ENCODE measurements at places on chromosomes 6 and 20. TPM values are rescaled to one million over a fixed set of nuclear protein-coding genes. Genes with fewer than 3 reads are reported as not detected.
A peak's percentile ranks its signal among the peaks of the same experiment; 100 is the strongest.

- DNase-seq = no peak
Measured at GRCh38 chr20:63031251-63032014, 24.7 kb upstream of the BHLHE23 start.

- no peak for DNase-seq
Measured at GRCh38 chr6:50847890-50848594, 29.4 kb downstream of the TFAP2B start.

- no peak for DNase-seq
Measured at GRCh38 chr6:148316308-148316707, 26.3 kb upstream of the SASH1 start.

DNA sequence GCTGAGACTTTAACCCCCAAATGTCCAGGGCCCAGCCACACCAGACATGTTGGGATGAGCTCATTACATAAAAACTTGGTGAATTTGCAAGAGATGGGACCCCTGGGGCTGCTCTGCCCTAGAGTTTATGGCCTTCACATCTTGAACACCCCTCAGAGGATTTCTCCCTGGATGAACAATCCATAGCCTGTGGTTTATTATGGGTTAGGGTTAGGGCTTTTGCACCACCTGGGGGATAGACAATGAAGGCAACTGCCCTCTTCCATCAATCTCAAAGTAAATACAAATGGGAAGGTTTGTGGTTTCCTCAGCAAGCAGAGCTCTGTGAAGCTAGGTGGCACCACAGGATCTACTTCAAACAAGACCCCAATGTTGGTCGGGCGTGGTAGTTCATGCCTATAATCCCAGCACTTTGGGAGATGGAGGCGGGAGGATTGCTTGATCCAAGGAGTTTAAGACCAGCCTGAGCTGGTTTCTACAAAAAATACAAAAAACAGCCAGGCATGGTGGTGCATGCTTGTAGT is 17.4 kb downstream of the SPINT3 start:
- DNase-seq = no peak

DNA sequence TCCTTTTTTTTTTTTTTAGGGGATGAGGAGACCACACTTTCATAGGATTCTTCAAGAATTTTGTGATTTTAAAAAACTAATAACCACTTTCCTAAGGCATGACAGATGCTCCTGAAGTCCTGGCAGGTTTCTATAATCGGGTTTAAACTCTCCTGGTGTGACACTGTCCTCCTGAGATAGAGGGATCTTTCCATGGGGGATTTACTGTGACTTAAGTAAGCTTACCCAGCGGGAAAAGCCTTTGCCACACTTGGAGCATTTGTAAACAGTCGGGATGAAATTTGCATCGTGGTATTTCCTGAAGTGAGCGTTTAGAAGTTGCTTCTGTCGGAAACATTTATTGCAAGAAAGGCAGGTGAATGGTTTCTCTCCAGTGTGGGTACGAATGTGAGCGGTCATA is 16.6 kb downstream of the CTCFL start:
- no peak for DNase-seq

- DNase-seq = no peak
Measured at GRCh38 chr20:59788811-59789397, 144.5 kb downstream of the SYCP2 start.

- DNase-seq = no peak
Measured at GRCh38 chr20:51042064-51042463, 19.2 kb upstream of the KCNG1 start.

GRCh38 chr6:106629859-106630163 is 433 bp downstream of the QRSL1 start:
- DNase-seq = no peak

- no peak for DNase-seq
Measured at GRCh38 chr6:10316373-10316721, 98.5 kb downstream of the TFAP2A start.

DNA sequence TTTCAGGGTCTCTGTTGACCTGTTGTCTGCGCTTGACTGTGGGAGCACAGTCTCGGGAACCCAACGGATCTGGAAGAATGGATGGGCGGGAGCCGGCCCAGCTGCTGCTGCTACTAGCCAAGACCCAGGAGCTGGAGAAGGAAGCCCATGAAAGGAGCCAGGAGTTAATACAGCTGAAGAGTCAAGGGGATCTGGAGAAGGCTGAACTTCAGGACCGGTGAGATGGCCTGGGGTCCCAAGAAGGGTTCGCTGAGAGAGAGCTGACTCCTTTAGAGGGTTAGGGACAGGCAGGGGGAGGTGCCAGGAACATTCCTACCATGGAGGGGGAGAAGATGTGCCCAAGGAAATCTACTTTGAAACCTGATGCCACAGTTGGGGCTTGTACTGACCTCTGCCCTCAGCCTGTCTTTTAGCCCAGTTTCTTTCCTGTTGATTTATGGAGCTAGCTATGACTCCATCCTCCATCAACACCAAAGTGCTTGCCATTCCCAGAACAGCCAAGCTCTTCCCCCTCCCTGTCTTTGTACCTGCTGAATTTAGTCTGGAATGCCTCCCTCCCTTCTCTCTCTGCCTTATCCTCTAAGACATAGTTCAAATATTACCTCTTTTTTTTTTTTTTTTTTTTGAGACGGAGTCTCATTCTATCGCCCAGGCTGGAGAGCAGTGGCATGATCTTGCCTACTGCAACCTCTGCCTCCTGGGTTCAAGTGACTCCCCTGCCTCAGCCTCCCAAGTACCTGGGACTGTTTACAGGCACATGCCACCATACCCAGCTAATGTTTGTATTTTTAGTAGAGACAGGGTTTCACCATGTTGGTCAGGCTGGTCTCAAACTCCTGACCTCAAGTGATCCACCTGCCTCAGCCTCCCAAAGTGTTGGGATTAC is 12.2 kb downstream of the CEP250 start:
- DNase-seq = peak; percentile 75

- DNase-seq = peak; percentile 98
Measured at GRCh38 chr20:8073024-8073832, 53.7 kb upstream of the TMX4 start.

DNA sequence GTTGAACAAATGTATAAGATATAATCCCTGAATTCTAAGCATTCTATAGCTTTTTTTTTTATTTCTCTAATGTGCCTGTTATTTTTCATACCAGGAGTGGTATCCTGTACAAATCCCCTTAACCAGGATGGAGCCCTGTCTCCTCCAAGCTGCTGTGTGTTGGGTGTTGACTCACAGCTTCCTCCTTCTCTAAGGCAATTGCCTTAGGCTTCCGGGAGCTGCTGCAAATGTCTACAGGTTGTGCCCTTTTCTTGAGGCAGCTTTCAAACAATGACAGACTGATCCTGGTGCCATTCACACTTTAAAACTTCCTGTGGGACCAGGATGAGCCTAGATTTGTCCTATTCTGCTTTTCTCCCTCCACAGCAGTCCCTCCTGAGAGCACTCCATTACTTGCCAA is 173.2 kb downstream of the BTBD3 start:
- DNase-seq = no peak

- no peak for DNase-seq
Measured at GRCh38 chr20:62977613-62978560, 25.4 kb downstream of the SLC17A9 start.

DNA sequence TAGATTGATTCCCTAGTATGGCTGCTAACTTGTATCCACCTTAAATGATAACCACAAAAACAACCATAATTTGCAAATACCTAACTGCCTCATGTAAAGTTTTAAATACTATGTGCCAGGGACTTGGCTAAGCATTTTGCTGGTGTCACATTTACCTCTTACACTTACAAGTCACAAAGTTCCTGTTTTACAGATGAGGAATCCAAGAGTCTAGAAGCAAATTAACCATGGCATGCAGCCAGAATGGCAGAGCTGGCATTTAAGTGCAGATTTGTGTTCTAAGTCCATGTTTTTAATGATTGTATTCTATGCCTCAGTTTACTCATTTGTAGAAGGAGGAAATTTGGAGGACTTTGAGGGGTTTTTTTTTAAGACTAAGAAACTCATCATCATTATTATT is 696.7 kb downstream of the PTPRT start:
- no peak for DNase-seq

DNA sequence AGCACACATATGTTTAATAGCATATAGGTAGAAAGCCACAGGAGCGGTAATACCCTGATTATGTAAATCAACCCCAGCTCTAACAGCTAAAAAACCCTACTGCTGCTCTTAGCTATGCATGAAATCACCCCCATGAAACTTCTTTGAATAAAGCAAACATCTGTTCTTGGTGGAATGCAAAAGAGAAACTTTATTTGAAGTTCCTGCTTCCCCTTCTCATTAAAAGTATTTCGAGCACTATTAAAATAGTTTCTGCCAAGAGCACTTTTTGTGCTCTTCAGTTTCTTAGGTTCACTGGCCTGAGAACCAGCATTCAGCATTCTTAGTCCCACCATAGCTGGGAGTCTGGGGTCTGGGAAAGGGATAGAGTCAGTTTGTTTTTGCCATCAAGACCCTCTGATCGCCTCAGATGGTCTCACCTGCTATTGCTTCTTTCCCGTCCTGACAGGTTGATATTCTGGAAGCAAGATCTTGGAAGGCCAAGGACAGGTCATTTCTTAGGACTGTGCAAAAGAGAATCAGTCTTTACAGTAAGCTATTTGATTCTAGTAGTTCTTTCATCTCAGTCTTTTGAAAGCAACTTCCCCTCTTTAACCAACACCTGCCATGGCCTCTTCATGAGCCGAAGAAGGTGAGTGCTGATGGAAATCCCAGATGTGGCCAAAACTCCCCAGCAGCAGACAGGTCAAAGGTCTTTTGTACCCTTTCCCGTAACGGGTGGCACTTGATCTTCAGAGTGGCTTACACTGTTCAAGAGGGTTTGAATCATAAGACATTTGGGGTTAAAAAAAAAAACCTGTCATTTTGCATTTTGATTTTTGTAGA is 76.5 kb upstream of the TMEM170B start:
- DNase-seq = no peak

DNA sequence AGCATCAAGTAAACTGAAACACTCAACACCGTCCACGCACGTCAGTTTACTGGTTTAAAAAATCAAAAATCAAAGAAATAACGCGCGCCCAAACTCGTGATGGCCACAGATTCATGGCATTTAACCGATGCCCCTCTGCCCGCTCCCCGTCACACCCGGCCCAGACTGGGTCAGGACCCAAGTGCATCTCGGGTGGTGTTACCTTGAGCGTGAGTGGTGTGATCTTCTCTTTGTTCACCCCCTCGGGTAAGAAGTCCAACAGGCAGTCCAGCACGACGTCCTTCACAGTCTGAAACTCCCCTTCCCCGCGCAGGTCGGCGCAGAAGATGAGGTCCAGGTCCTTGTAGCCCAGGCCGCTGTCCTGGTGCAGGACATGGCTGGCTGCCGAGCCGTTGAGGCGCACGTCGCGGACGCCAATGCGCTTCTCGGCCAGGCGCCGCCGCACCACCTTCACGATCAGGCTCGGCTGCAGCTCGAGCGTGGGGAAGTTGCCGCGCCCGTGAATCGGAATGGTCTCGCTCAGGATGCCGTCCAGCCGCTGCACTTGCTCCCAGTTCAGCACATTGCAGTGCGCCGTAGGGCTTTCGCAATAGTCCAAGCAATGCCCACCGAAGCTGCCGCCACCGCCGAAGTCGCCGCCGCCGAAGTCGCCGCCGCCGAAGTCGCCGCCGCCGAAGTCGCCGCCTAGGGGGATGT is 945 bp downstream of the TENT5A start:
- peak; percentile 61 for DNase-seq

DNA sequence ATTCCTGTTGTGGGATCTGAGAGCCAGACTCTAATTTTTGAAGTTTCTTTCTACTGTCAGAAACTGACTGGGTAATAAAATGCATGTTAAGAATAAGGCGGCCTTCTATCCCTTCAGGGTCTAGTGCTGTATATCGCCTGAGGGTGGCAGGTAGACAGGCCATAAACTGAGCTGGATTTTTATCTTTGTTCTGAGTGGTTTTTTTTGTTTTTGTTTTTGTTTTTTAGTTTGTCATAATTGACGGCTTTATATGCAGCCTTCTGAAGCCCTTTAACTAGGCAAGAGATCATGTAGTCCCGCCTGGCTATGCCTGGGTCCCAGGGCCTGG is 747.7 kb upstream of the ADGRB3 start:
- no peak for DNase-seq

GRCh38 chr6:106728296-106728870 is 99.0 kb downstream of the QRSL1 start:
- DNase-seq = no peak

GRCh38 chr6:22631091-22631490 is 61.7 kb downstream of the HDGFL1 start:
- peak; percentile 19 for DNase-seq

- no peak for DNase-seq
Measured at GRCh38 chr6:52553719-52554118, 23.1 kb downstream of the TRAM2 start.

- DNase-seq = no peak
Measured at GRCh38 chr6:137731600-137731959, 135.5 kb upstream of the TNFAIP3 start.

- DNase-seq = no peak
Measured at GRCh38 chr20:17681726-17682102, 328 bp downstream of the RRBP1 start.

DNA sequence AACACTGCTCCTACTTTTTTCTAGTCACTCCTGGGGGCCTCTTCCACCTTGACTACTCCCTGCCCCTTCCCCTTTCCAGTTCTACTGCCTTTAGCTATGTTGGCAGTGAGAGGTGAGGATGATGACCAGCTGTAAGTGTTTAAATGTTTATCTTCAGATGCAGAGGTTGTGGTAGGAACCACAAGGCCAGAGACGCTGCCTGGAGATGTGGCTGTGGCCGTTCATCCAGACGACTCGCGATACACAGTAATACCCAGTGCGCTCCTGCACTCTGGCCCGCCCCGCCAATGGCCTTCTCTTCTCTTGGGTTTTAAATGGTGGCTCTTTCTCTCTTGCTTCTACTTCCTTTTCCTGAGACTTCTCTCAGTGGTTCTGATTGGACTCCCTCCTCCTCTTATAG is 4.6 kb downstream of the VARS2 start:
- DNase-seq = no peak

GRCh38 chr20:24007073-24007595 is 18.6 kb upstream of the GGTLC1 start:
- DNase-seq = no peak

GRCh38 chr6:35176301-35177024 is 35.3 kb upstream of the TCP11 start:
- DNase-seq = no peak

DNA sequence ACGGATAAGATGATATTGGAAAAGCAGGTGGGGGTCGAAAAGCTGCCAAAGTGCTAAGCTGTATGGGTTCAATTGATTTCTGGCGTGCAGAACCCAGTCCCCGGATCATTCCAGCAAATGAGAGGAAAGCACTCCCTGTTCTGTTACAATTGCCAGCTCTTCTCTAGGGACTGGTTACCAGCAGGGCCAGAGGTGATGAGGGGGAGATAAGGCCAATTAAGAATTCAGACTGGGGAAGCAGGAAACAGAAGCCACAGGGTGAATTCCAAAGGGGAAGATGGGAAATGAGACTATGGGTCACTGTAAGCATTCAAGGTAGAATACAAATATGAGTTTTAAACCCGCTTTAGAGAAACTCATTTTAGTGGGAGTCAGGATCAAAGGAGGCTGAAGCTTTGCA is 349.4 kb upstream of the MAP3K7 start:
- no peak for DNase-seq

GRCh38 chr6:4358414-4359107 is 223.2 kb upstream of the ECI2 start:
- DNase-seq = peak; percentile 95

Gene TMEM244
- total RNA-seq = not detected

Gene RBPJL
- not detected for total RNA-seq

Gene CDH4
- total RNA-seq = 1.3 TPM

Gene PHIP
- total RNA-seq = 16.4 TPM

Gene OPRM1
- not detected for total RNA-seq

Gene MRPS26
- 31.6 TPM for total RNA-seq
